ENCODE measurements at places on chromosomes 1 and 21. TPM values are rescaled to one million over a fixed set of nuclear protein-coding genes. Genes with fewer than 3 reads are reported as not detected.

- no peak for DNase-seq
- no peak overlapping the region for H3K4me3 ChIP-seq
- H3K36me3 ChIP-seq, result no peaks in the 10 kb centered on the region
- no peaks in the 10 kb centered on the region for H3K4me1 ChIP-seq
Observed at GRCh38 chr1:28296401-28297261, 32.2 kb upstream of the MED18 start.

- H3K27me3 ChIP-seq, result no peaks in the 10 kb centered on the region
- no peak for DNase-seq
- no peak overlapping the region for H3K4me3 ChIP-seq
- H3K27ac ChIP-seq, result no peak overlapping the region
Observed at GRCh38 chr1:67939186-67939743, 106.0 kb upstream of the GNG12 start.

CRNN gene
- total RNA-seq, result not detected

- H3K4me1 ChIP-seq, result peaks cover 31% of the 10 kb centered on the region
- no peaks in the 10 kb centered on the region for H3K27me3 ChIP-seq
- no peaks in the 10 kb centered on the region for H3K36me3 ChIP-seq
- peak overlapping the region; percentile 12 for H3K27ac ChIP-seq
- H3K4me3 ChIP-seq, result peak overlapping the region; percentile 26
- no peak for DNase-seq
Observed at GRCh38 chr1:89261926-89262515, 10.6 kb downstream of the GBP5 start.

LRRC53 gene
- total RNA-seq, result not detected
